Regular cardiac myocyte (primary cell): ENCODE measurements at places on chromosomes 1 and 21. TPM values are rescaled to one million over a fixed set of nuclear protein-coding genes. Genes with fewer than 3 reads are reported as not detected.

C1QB gene
- total RNA-seq = not detected in 2 replicates

KCNJ9 gene
- total RNA-seq = under 0.01 TPM in 1 of 2 replicates, not detected in the other

ATP1A2 gene
- 0.28 TPM in 1 of 2 replicates, not detected in the other for total RNA-seq

CYP4A22 gene
- not detected in 2 replicates for total RNA-seq

PPM1J gene
- 1.5 and 2.3 TPM in 2 replicates for total RNA-seq

SPATA21 gene
- not detected in 2 replicates for total RNA-seq

OR2T29 gene
- not detected in 2 replicates for total RNA-seq

RIPK4 gene
- 0.38 and 1.7 TPM in 2 replicates for total RNA-seq

RPS6KC1 gene
- total RNA-seq = 26.5 and 33.0 TPM in 2 replicates

VSIG8 gene
- not detected in 2 replicates for total RNA-seq

DENND2C gene
- total RNA-seq = 1.5 and 3.7 TPM in 2 replicates

IGSF21 gene
- total RNA-seq = not detected in 2 replicates

ELAVL4 gene
- total RNA-seq = not detected in 2 replicates

CCDC27 gene
- total RNA-seq = not detected in 2 replicates

CAP1 gene
- total RNA-seq = 468 and 655 TPM in 2 replicates

S100A5 gene
- total RNA-seq = not detected in 2 replicates

PGLYRP4 gene
- not detected in 2 replicates for total RNA-seq

SPATA6 gene
- 2.1 and 4.8 TPM in 2 replicates for total RNA-seq

C4BPB gene
- total RNA-seq = not detected in 2 replicates

IL20 gene
- not detected in 2 replicates for total RNA-seq

MCOLN3 gene
- total RNA-seq = under 0.01 and 0.28 TPM in 2 replicates
